ENCODE measurements at places on chromosomes 5 and 9.

- no peak for DNase-seq
These were observed 176.4 kb downstream of the FGF18 start for GRCh38 chr5:171595801-171596231.

DNA sequence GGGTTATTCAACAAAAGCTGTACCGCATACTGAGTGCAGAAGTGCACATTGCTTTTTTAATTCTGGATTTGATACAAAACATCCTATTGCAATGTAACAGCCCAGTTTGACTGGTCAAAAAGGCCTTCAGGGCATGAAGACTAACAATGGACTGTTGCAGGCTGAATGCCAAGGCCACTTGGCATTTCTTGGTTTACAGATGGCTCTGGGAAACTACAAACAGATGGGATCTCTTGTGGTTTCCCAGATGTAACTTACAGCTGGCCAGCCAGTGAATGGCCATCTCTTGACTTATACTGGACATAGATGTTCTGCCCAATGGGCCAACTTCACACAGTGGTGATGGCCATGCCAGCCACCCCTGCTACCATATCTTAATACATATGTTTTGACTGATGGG, 36.8 kb downstream of the UGT3A2 start:
- DNase-seq = no peak

DNA sequence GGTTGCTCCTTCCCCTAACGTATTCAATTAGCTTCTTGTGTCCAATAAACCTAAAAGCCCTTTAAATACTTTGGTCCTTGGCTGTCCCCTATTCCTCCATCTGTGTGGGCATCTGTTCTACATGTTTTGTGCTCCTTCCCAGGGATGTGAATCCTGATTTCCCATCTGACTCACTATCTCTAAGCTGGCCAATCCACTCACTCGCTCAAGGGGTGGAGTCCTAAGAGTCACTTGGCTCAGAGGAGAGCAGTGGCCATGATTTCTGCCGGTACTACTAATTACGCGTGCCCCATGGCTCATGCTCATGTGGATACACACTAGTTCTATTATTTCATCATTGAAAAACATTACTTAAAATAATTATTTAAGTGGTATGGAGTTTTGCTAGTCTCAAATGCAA, 89.6 kb downstream of the TAF11L14 start:
- no peak for DNase-seq

DNA sequence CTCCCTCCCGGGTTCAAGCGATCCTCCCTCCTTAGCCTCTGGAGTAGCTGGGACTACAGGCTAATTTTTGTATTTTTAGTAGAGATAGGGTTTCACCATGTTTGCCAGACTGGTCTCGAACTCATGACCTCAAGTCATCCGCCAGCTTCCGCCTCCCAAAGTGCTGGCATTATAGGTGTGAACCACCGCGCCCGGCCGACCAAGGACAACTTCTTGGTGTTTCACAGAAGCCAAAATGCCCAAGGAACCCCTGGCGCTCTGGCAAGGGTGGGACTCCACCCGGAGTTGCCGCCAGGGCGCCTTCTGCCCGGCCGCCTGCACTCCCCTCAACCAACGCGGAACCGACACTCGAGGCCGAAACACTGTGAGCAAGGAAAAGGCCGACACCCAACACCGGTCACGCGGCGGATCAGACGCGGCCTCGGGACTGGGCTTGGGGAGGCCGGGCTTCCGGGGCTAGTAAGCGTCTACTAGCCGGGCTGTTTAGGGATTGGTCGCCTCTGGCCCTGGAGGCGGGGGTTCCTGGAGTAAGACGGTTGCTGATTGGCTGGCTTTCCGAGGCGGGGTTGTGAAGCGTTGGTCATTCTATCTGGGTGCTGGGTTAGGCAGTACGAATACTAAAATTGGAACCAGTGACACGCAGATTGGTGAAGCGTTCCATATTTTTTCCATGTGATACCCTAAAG, 7.7 kb upstream of the CFAP157 start:
- DNase-seq = peak; percentile 72

DNA sequence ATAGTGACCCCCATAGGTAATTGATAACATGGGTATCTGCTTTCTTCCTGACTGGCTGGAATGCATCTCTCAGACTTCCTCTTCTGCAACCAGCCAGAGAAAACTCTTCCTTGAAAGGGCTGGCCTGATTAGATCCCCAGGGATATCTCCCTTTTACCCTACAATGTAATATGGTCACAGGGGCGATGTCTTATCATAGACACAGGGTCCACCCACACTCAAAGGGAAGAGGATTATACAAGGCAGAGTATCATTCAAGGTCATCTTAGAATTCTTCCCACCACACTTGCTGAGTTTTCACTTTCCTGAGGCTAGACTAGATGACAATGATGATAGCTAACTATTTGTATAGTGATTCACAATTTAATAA, 33.2 kb downstream of the TTLL11 start:
- DNase-seq = no peak

GRCh38 chr5:172868436-172868923, 34.4 kb downstream of the ERGIC1 start:
- no peak for DNase-seq

GRCh38 chr9:505741-506059, 291.0 kb downstream of the DOCK8 start:
- no peak for DNase-seq

- DNase-seq = no peak
These were observed 195.7 kb downstream of the DCP2 start for GRCh38 chr5:113172231-113172826.

- DNase-seq = no peak
These were observed 1.1 kb downstream of the PCDHAC1 start for GRCh38 chr5:140927228-140927573.

DNA sequence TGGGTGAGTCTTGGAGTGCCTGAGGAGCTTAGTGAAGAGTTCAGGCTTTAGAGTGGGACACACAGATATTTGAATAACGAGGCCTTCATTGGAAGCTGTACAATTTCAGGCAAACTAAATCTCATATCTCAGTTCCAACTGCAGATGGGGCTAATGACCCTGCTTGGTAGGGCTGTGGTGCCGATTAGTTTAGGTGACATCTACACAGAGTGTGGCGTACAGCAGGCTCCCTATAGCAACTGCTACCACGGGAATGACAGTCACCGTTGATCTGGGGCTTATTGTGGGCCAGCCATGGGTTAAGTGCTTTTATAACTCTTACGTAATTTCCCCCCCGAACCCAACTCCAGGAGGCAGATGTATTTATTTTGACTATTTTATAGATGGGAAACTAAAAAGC, 70.8 kb downstream of the FAT2 start:
- no peak for DNase-seq

- DNase-seq = no peak
These were observed 436.1 kb downstream of the SPATA31D1 start for GRCh38 chr9:82424599-82425120.
